ENCODE measurements at places on chromosomes 11 and 22.
A peak's percentile ranks its signal among the peaks of the same experiment; 100 is the strongest.

DNA sequence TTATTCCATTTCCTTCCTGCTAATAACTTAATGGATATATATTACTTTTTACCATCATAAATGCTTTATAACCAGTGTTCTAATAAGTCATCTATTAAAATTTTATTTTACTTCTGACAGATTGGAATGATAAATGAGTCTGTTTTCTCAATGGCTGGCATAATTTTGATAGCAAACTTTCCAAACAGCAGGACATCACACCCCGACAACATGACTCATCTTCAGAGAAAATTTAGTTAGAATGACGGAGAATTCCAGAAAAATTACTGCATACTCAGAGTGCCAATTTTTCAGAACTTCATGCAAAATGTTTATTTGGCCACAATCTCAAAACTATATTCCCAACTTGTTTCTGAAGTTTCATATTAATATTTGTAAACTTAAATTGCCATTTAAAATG is 174.4 kb downstream of the SWAP70 start:
- DNase-seq: no peak

GRCh38 chr11:62892077-62892922 is 11.6 kb downstream of the SLC3A2 start:
- DNase-seq: no peak

DNA sequence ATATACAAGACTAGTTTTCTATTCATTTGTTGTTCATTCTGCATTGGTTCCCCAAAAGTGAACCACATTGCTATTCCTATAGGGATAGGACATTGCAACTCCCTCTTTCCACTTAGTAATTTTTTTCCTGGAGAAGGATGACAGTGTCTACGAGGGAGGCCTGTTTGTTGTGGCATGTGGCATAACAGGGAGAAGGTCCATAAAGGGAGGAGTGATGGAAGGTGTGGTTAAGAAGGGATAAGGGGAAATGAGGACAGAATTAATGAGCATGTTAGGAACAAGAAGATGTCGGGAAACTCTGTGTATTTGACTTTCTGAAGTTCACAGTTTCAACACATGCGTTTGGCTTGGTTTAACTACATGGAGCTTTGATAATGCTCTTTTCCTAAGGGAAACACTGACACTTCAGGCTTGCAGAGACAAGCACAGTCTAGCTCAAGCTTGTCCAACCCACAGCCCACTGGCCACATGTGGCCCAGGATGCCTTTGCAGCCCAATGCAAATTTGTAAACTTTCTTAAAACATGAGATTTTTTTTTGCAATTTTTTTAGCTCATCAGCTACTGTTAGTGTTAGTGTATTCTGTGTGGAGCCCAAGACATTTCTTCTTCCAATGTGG is 149.7 kb downstream of the TRPC6 start:
- DNase-seq: no peak

DNA sequence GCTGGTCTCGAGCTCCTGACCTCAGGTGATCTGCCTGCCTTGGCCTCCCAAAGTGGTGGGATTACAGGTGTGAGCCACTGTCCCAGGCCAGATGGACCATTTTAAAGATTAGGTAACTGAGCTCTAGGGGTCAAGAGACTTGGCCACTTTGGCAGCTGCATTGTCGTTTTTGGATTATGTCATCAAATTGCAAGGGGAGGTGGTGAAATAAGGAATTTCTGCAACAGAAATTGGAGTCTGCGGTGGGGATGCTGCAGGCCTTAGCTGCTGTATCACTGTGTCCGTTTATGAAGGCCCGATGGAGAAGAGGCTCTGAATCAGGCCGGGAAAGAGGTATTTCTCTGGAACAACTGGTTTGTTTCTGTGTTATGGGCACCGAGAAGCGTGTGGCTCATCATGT is 34.6 kb downstream of the PTPRJ start:
- no peak for DNase-seq

DNA sequence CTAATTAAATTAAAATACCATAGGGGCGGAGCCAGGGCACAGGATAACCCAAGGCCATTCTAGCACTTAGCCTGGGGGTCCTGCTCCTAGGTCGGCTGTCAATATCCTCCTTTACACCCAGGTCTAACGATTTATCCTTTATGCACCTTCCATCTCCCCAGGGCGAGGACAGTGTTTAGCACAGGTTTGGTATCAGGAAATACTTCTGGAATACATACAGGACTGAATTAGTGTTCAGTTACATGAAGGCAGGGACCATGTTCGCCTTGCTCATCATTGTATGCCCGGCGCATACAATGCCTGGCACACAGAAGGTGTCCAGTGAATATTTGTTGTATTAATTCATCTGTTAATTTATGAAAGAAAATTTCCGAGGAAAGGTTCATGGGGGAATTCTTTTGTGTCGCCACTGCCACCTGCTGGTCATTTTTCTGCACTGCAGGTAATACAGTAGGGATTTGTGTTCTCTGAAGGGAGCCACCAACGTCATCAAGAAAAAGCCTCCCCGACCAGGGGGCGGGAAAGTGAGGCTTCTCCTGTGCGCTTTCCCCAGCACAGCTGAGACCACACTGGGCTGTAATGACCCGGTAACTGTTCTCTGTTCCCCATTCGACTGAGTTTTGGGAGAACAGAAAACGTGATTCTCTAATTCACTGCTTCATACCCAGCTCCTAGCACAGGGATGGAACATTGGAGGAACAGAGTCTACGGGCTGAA is 68.7 kb upstream of the ASPHD2 start:
- peak; percentile 73 for DNase-seq

DNA sequence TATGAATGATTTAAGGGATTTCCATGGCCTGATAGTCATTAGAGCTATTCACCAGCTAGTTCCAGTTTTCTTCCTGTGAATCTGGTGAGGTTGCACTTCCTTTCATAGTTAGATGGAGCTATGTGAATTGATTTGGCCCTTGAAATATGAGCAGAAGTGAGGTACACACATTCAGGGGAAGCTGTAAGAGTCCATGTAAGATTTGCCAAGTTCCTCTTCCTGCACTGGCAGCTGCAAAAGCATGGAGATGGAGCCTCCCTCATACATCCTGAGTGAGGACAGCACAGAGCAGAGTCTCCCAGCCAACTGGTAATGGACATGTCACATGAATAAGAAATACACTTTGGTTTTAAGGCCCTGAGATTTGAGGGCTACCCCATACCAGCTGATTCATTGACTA is 111.7 kb downstream of the CD44 start:
- no peak for DNase-seq

DNA sequence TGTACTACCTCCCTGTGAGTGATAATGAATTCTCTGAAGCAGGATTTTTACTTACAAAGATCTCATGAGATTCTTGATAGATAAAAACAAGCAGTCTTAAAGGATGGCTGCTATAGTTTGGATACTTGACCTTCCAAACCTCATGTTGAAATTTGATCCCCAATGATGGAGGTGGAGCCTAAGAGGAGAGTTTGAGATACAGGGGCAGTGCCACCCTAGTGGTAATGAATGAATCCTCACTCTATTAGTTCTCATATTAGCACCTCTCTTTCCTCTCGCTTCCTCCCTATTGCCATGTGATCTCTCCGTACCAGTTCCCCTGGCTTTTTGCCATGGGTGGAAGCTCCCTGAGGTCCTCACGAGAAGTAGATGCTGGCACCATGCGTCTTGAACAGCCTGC is 37.9 kb upstream of the OR8B8 start:
- no peak for DNase-seq

DNA sequence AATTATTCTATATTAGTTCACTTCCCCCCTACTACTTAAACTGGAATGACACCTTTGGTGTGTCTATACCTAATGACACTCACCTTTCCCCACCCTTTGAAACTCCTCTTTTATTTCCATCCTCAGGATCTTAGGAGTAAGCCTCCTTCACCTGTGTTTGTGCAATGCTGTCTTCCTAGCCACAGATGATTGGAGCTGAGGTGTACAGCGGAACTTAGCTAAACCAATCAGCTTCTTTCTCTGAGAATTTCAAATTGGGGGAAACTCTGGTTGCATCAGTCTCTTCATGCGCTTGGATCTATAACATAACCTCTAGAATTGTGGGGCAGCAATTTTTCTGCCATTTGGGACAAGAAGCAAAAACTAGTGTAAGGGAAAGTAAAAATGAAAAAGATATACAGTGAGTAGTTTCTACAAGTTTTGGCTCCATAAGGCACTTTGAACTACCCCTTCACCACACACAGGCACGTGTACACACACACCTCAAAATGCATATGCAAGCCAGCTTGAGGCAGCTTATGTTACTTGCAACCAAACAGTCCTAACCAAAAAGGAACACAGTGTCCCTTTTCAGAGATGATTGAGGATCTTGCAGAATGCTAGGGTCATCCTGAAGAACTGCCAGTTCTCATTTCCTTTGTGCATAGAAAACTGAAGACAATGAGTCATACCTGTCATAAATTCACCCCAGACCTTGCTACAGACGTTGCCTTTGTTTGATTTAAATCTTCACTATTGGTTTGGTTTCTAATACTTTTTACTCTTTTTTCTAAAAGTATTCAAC is 36.0 kb upstream of the LDLRAD3 start:
- DNase-seq: no peak

- DNase-seq: no peak
Measured at GRCh38 chr11:46049325-46049897, 71.8 kb downstream of the PHF21A start.

GRCh38 chr11:122923302-122923701 is 40.7 kb downstream of the JHY start:
- DNase-seq: no peak

DNA sequence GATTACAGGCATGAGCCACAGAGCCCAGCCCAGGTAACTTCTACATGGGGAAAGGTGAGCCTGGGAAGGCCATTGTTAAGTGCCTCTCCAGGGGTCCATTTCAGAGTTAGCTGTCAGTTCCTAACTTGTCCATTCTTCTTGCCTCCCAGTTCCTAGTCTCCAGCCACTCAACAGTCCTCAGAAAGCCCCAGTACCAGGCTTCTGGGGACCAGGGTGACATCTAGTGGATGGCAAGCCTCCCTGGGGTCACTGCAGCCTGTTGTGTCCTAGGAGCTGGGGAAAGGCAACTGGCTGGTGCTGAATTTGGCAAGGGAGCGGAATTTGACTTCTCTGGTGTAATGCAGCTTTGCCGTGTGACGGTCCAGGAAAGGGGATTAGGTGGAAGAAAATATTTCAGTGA is 2.1 kb downstream of the LGALS12 start:
- peak; percentile 20 for DNase-seq

GRCh38 chr11:120565466-120566155 is 54.1 kb downstream of the GRIK4 start:
- DNase-seq: no peak

DNA sequence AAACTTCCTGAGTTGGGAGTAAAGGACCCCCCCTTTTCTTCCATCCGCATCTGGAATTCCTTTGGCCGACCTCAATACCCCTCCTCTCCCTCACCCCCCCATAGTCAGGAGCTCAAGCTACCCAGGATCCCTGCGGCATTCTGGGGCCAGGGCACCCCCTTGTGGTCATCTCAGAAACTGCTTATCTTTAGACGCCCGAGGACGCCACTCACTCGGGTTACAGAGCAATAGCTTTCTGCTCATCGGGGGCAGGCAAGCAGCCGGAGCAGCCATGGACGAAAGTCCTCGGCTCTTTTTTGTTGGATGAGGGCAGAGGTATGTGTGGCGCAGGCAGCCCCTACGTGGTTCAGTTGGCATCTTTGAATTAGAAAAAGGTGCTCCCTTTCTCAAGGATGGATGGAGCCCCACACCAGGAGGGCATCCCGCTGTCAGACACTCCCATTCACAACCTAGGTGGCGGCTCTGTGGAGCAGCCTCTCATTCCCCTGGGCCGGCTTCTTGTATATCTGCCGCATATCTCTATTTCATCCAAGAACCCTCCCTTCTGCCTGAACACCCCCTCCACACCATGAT is 2.3 kb downstream of the C1QTNF5 start:
- peak; percentile 72 for DNase-seq

Measured in ACHN (cell line).